Osteocyte (in vitro differentiated cells): ENCODE measurements at places on chromosomes 16 and 17. TPM values are rescaled to one million over a fixed set of nuclear protein-coding genes. Genes with fewer than 3 reads are reported as not detected.

Gene PIGS
- total RNA-seq: 80.0 and 84.3 TPM in 2 replicates

Gene UBB
- total RNA-seq: 1,191 and 1,207 TPM in 2 replicates

Gene DPEP1
- total RNA-seq: not detected in 2 replicates

Gene KRTAP4-9
- total RNA-seq: not detected in 2 replicates

Gene CD300E
- total RNA-seq: not detected in 2 replicates

Gene ZNF205
- total RNA-seq: 14.8 and 15.9 TPM in 2 replicates

Gene STH
- not detected in 2 replicates for total RNA-seq

Gene SERPINF2
- 0.38 and 0.50 TPM in 2 replicates for total RNA-seq

Gene MEOX1
- not detected in 2 replicates for total RNA-seq

Gene CNGB1
- not detected in 2 replicates for total RNA-seq

Gene HOXB7
- total RNA-seq: not detected in 2 replicates

Gene SLC52A1
- total RNA-seq: not detected in 2 replicates

Gene PIGL
- 28.6 and 31.0 TPM in 2 replicates for total RNA-seq

Gene CTF1
- 5.1 and 6.0 TPM in 2 replicates for total RNA-seq

Gene TMEM235
- not detected in 2 replicates for total RNA-seq

Gene KRTAP3-1
- not detected in 2 replicates for total RNA-seq

Gene CHRNE
- total RNA-seq: 0.27 TPM in 1 of 2 replicates, not detected in the other

Gene SOST
- total RNA-seq: not detected in 2 replicates

Gene SLFN14
- total RNA-seq: not detected in 2 replicates

Gene SSTR5
- total RNA-seq: not detected in 2 replicates

Gene SULT1A2
- 0.51 TPM in 1 of 2 replicates, not detected in the other for total RNA-seq

Gene KSR1
- 56.0 and 63.4 TPM in 2 replicates for total RNA-seq

Gene ELMO3
- total RNA-seq: 1.7 and 2.1 TPM in 2 replicates

Gene ZFHX3
- 89.1 and 97.0 TPM in 2 replicates for total RNA-seq

Gene VASN
- 62.7 and 63.1 TPM in 2 replicates for total RNA-seq
